GM12864 (cell line): ENCODE measurements at places on chromosomes 2 and 18.

GRCh38 chr2:48249025-48249424, 280.9 kb upstream of the STON1 start:
- no peak for DNase-seq

- no peak for DNase-seq
Measured at GRCh38 chr2:238320648-238321281, 447 bp downstream of the TRAF3IP1 start.

GRCh38 chr2:162149940-162150339, 2.1 kb downstream of the GCG start:
- no peak for DNase-seq

- no peak for DNase-seq
Measured at GRCh38 chr2:24559473-24560113, 68.5 kb downstream of the NCOA1 start.

DNA sequence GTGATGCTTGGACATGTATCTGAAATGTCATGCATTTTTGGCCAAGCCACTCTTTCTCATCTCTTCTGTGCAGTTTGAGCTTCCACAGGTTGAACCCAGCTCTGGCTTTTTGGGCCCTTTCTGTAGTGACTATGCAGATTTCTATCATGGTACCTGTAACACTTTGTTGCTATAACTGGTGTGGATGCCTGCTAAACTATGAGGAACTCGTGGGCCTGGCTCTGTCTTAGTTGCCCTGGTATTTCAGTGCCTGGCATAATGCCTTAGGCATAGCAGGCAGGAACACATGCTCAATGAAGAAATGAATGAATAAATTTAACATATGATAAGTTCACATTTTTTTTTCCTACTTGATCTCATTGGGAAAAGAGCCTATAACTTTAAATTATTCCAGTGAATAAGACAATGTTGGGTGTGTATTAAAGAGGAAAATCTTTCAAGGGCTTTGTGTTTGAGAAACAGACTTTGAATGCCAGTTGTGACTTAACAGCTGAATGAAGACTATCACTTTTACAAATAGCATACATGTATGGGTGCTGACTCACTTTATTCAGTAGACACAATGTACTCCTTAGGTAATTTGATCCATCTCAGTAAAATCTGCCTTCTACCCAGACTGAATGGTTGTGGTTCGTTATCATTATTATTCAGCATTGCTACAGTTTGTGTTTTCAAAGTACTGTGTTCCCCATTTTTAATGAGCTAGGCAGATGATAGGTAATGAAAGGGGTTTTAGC, 86.4 kb upstream of the MAP4K3 start:
- no peak for DNase-seq

DNA sequence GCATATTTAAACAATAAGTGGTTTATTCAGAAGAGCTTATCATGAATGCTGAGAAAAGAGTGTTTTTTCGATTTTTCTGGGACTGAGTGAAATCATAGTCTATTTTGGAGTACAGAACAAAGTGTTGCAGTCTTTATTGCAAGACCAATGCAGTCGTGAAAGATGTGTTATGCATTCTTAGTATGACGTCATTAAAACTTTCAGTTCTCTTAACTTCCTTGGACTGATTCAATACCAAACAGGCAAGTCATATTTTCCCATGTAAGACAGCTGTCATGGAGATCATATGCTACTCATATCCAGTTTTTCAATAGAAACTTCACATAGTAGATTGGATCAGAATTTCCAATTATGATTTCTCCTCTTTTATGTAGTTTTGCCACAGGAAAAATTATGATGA, 92.6 kb downstream of the RIT2 start:
- no peak for DNase-seq

- DNase-seq: no peak
Measured at GRCh38 chr2:99395589-99396130, 58.5 kb downstream of the EIF5B start.
